ENCODE measurements at places on chromosomes 11 and 22. TPM values are rescaled to one million over a fixed set of nuclear protein-coding genes. Genes with fewer than 3 reads are reported as not detected.
A peak's percentile ranks its signal among the peaks of the same experiment; 100 is the strongest.

- no peak for DNase-seq
These were observed 58.6 kb downstream of the DDIAS start for GRCh38 chr11:82959987-82960778.

DNA sequence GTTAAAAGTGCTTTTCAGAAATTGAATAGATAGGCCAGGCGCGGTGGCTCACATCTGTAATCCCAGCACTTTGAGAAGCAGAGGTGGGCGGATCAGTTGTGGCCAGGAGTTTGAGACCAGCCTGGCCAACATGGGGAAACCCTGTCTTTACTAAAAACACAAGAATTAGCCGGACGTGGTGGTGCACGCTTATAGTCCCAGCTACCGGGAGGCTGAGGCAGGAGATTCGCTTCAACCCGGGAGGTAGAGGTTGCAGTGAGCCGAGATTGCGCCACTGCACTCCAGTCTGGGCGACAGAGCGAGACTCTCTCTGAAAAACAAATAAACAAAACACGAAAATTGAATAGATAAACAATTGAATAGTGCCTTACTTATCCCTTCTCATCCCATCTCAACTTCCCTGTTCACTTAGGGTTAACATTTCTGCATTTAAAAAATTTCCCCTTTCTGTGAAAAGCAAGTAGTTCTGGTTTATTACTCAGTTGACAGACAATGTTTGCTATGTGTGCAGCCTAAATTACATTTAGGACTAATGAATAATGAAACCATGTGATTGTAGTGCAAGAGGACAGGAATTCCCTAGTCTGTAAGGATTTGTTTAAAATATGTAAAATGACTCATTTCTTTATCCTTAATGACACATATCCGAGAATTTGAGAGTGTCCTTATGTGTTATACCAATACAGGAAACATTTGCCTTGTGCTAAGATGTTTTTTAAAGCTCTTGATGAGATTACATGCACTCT, 6.0 kb downstream of the RNF169 start:
- DNase-seq = peak; percentile 92

- no peak for DNase-seq
These were observed 10.7 kb downstream of the LDHAL6A start for GRCh38 chr11:18466402-18466801.

CNTN5 gene
- not detected for total RNA-seq

- DNase-seq = no peak
These were observed 673.0 kb downstream of the OPCML start for GRCh38 chr11:132859306-132859705.

OR8K3 gene
- not detected for total RNA-seq

ENTHD1 gene
- total RNA-seq = not detected

PLEKHA7 gene
- total RNA-seq = 1.1 TPM

CREB3L1 gene
- total RNA-seq = 33.3 TPM

GRCh38 chr11:108790501-108791299, 125.8 kb downstream of the DDX10 start:
- DNase-seq = no peak

FOLR2 gene
- not detected for total RNA-seq

DNA sequence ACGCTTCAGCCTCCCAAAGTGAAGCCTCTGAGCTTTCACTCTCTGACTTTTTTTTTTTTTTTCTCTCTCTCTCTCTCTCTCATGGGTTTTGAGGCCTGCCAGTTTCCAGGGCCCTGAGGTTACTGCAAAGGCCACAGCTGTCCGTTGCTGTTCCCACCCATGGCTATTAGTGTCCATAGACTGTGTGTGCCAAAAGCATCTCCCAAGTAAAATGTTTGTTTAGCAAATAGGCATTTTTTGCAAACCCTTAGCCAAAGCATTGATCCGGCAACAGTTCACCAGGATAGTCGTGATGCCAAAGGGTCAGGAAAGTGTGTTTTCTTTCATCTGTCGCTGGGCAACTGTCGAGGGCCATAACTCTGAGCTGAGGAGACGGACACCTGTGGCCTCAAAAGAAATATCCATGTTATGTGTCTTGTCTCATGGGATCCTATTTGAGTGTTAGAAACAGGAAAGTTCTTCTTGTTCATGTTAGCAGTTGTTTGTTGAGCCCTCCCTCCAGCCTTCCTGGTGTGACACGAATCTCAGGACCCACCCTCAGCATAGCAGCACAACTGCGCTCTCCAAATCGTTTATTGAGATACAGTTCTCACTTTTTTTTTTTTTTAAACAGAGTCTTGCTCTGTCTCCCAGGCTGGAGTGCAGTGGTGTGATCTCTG, 18.4 kb downstream of the FADS2 start:
- no peak for DNase-seq

LRRC74B gene
- total RNA-seq = under 0.01 TPM

DNA sequence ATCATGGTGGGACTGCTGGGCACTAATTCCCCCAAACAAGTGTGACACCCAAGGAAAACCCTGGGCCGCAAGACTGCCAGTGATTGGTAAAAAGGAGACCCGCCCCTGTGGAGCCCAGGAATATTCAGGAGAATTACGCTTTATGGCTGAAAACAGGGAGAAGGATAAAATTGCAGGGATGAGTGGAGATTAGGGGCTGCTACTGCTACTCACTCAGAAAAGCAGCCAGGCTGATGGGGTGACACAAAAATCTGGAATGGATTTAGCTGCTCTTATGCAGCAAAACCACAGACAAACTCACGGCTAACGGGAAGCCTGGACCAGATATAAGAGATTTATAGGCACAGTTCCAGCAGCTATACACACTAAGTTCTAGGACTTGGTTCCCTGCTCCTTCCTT, 4.4 kb upstream of the FBXO3 start:
- peak; percentile 60 for DNase-seq

- DNase-seq = peak; percentile 70
These were observed 126.0 kb downstream of the CTTN start for GRCh38 chr11:70524096-70524922.

DNA sequence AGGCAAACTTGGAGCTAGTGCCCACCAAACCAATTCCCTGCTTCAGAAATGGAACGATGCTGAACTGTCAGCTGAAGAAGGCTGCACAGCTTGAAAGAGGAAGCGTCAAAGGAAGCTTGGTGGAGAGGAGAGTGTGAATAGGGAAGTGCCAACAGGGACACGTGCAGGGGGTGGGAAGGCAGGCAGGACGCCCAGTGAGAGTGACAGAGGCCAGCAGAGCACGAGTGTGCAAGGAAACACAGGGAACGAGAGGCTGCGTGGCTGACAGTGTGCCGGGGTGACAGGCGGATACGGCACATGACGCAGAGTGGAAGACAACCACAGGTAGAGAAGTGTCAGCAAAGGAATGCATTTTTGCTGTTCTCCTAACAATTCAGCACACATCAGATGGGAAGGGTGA, 196.4 kb downstream of the LARGE1 start:
- no peak for DNase-seq

LDHAL6A gene
- total RNA-seq = not detected

DNA sequence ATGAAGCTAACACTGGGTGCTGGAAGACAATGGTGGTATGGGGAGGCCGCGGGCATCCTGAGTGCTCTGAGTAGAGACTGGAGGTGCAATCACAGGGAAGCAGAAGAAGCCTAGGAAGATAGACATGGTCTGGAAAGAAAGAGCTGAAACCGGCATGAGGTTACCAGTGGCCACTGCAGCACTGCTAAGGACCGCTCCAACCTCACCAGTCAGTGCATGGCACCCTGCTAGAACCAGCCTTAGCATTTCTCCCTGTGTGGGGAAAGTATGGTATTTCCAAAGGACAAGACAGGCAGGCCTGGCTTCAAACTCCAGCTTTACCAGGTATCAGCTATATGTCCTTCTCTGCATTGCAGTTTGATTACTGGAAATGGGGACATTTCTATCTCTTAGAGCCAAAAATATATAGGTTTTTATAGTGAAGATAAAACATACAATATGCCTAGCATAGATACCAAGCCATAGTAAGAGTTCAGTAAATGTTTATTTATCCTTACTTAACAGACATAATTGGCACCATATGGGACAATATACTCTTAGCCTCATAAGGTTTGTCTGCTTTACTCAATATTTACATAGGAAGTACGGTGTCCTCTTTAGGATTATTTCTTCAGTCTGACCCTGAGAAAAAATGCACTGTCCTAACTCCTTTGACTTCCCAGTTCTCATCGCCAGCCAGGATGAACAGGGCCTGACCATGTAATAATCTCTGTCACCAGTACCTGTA, 231.1 kb downstream of the TENM4 start:
- no peak for DNase-seq

DNA sequence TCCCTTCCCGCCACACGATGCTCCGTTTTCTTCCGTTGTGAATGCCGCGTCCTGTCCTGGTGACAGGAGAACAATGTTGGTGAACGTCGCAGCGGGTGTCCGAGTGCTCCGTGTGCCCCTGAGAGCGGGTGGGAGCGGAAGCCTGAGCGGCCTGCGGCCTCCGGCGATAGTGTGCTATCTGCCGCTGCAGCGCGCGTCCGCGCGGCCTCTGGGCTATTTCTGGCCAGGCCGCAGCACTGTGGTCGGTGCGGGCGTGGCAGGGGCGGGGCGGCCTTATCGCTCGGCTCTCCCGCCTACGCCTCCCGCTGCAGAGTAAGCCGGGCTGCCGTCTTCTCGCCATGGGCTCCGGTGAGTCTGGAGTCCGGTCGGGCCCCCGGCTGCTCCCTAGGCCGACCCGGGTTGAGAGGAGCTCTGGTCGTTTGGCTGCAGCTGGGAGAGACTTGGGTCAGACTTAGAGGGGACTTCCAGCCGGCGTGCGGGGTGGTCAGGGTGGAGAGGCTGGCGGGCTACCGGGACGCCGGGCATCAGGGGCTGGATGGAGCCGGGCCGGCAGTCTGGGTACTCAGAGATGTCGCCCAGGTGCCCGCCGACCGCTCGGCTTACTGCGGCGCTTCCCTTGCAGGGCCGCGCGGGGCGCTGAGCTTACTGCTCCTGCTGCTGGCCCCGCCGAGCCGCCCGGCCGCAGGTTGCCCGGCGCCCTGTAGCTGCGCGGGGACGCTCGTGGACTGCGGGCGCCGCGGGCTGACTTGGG, at the start of gene GP1BB:
Gene GP1BB, plus strand, starts transcription at position 308 of the 751 bp plus-strand sequence. Its CDS starts 31 bp downstream, at position 339.
- peak; percentile 79 for DNase-seq

UNC93B1 gene
- 36.5 TPM for total RNA-seq

DNA sequence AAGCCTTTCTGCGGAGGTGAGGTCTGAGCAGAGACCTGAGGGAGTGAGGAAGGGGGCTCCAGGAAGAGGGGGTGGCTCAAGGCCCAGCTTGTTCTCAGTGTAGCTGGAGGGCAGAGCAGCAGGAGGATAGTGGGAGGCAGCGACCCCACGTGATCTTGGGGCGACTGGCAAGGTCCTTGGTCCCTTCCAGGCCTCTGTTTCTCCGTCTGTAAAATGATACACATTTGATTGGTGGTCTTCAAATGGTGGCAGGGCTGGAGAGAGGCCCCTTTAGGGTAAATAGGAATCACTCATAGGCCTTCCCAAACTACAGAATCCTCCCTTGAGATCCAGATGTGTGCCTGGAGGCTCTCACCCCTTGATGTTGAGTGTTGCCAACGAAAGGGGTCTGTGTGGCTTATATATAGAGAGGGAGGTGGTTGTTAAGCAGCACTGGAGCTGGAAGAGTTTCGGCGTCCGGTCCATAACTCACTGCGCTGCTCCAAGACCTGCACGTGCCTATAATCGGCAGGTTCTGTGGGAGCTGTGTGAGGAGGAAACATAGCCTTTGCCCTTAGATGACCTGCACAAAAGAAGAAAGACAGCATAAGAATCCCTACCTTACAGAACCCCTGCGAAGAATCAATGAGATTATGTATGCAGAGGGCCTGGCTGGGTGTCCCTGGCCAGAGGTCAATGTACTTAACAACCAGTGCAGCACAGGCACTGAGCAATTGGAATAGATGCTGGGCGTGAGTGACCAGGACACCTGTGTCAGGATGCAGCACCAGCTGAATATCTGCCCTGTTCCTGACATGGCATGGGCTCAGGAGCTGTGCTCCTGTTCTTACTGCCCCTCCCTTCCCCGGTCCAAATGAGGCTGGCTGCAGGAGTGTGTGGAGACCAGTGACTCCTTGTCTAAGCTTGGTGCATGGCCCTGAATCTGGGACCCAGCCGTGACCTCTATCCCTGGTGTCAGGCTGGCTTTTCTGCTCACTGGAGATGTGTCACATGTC, 28.7 kb downstream of the OTOG start:
- DNase-seq = peak; percentile 61

FOLR1 gene
- under 0.01 TPM for total RNA-seq

HORMAD2 gene
- under 0.01 TPM for total RNA-seq

DNA sequence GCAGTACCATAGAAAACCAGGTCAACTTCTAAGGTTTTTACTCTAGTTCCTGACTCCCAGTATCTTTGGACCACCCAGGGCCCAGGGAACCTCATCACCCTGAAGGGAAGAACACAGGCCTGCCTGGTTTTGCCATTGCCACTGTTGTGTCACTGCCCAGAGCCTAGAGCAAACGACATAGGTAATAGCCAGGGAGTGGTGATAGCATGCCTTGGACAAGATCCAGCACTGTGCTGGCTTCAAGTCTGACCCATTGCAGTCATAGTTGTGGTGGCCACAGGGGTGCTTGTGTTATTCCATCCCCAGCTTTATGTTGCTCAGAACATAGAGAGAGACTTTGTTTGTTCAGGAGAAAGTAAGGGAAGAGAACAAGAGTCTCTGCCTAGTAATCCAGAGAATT, 2310.2 kb downstream of the LRRC4C start:
- no peak for DNase-seq

- peak; percentile 32 for DNase-seq
These were observed 613.8 kb downstream of the BRD1 start for GRCh38 chr22:49213731-49214352.

DRG1 gene
- 68.0 TPM for total RNA-seq

- peak; percentile 72 for DNase-seq
These were observed 808 bp upstream of the IFITM2 start for GRCh38 chr11:306645-307371.

P2RX6 gene
- 5.1 TPM for total RNA-seq

OMP gene
- total RNA-seq = not detected

DNA sequence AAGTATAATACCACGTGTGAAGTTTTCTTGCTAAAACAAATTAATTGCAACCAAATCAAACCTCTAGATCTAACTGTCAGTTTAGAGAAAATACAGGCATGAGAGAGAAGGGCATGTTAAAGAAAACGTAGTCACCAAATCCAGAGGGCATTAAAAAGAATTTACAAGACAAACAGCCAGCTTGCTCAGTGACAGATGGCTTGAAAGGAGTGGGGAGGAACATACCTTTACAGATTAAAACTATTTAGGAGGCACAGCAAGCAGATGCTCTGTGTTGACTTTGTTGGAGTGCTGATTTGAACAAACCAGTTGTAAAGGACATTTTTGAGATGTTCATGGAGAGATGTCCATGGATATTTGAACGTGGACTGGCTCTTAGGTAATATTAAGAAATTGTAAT, 96.9 kb downstream of the ATXN10 start:
- no peak for DNase-seq

DNA sequence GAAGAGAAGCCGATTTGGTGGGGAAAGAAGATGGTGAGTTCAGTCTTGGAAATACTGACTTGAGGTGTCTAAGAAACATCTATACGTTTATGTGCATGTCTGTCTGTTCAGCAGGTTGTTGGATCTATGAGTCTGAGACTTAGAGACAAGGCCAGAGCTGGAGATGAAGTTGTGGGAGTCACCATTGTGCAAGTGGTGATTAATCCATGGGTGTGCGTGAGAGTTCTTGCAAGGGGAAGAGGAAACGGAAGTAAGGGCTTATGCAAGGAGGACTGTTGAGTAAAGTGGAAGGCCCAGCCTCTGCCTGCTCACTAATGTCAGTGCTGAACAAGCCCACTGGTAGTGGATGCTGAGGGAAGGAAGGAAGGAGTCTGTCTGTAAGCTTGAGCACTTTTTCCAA, 9.7 kb downstream of the TMEM45B start:
- peak; percentile 64 for DNase-seq

GRCh38 chr11:65630215-65630614, 7.7 kb upstream of the SIPA1 start:
- DNase-seq = no peak

TMEM191B gene
- total RNA-seq = 1.2 TPM
